CD4-positive, alpha-beta T cell treated with Interleukin-21 for 1 hour (primary cell): ENCODE measurements at places on chromosomes 1 and 21.

- DNase-seq = peak; percentile 52
These were observed 1.0 kb downstream of the TP53BP2 start for GRCh38 chr1:223844787-223845036.

DNA sequence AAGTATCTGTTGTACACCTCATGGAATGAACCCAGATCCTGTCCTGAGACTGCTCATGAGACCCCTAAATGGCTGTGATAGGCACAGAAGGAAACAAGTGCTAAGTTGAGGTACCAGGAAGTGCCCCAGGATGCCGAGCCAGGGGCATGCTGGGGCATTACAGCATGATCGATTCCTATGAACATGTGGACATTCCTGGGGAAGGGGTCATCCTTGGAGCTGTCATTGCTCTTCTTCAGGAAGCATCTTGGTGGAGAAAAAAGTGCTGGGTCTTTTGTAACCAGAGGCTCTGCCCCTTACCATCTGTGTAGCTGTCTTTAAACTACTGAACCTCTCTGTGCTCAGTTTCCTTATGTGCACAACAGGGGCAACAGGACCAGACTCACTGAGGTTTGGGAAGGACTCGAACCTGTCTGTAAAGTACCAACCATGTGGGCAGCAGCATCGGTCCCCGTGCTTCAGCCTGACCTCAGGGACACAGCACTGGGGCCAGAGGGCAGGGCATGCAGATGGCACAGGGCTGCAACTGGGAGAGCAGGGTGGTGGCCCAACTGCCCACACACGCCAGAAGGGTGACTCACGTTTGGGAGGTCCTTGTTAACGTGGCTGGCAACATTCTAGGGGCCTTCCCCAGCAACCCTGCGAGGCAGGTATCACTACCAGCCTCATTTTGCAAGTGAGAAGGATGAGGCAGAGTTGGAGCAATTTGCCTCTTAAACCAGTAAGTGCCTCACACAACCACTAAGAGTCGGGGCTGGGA is 142.3 kb upstream of the EDN2 start:
- DNase-seq = no peak

GRCh38 chr1:237834461-237834860 is 56.3 kb downstream of the ZP4 start:
- DNase-seq = no peak

DNA sequence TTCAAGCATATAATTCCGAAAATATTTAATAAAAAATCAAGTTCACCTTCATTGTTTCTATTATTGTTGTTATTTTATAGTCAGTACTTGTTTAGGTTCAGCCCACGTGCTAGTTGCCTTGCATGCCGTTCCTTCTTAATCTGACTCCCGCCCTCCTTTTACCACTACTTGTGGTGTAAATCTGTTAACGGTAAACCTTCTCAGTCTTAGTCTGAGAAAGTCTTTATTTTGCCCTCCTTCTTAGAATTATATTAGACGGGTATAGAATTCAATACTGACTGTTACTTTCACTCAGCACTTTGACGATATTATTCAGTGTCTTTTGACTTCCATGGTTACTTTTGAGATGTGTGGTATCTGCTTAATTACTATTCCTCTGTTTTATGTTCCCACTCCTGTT is 104.8 kb downstream of the RGL1 start:
- no peak for DNase-seq

DNA sequence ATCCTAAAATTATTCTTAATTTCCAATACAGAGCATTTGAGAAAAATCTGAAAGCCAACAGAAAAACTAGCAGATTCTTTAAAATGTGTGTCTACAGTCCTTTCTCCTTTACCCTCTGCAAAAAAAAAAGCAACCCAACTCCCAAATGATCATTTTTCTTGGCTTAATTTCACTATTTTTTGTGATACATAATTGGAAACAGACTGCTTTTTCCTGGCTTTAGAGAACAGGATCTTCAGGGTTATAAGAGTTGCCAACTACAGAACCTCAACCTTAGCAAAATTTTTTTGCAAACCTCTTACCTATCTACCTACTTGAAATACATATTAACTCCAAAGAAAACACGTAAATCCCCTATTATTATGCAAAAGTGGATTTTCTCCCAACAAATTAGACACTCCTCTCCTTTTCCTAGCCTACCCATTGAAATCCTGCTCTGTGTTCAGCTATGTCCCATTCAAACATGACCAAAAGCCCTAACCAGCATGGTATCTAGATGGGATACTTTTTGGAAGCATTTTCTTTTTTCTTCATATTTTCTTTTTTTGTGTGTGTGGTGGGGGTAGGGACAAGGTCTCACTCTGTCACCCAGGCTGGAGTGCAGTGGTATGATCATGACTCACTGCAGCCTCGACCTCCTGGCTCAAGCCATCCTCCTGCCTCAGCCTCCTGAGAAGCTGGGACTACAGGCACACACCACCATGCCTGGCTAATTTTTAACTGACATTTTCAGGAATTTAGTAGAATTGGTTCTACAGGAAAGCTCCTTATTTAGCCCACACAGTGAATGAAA is 9.0 kb downstream of the TGFBR3 start:
- DNase-seq = no peak

DNA sequence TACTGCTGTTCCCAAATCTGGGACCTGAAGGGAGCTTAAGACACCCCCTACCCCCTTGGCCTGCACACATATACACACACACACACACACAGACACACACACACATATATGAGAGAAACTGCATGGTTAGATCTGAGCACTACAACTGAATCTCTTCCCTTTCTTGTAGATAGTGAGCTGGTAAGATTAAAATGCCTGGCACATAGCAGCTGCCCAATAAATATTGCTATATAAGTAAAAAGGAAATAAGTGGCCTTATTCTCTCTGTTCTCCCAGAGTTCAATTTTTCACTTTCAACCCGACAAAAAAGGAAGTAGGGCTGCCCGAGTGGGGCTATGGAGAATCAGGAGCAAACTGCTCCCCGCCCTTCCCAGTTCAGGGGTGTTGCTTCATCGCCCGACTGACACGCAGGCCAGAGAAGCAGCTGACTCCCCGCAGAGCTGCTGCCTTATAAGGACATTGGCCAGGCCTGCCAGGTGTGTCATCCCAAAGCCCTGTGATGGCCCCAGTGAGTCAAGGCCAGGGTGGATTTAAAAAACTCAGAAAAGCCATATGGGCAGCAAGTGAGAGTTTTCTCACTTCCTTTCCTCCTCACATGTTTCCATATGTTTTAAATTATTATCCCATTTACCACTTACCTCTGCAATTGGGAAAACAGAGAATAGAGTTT is 106.5 kb upstream of the SLC44A3 start:
- peak; percentile 13 for DNase-seq
